Activated CD4-positive, alpha-beta T cell treated with anti-CD3 and anti-CD28 coated beads for 24 hours (primary cell): ENCODE measurements at places on chromosomes 5 and 9.

GRCh38 chr9:22039258-22039657 is 30.2 kb upstream of the CDKN2B start:
- DNase-seq, result no peak

GRCh38 chr5:76137887-76138542 is 54.8 kb downstream of the SV2C start:
- no peak for DNase-seq

DNA sequence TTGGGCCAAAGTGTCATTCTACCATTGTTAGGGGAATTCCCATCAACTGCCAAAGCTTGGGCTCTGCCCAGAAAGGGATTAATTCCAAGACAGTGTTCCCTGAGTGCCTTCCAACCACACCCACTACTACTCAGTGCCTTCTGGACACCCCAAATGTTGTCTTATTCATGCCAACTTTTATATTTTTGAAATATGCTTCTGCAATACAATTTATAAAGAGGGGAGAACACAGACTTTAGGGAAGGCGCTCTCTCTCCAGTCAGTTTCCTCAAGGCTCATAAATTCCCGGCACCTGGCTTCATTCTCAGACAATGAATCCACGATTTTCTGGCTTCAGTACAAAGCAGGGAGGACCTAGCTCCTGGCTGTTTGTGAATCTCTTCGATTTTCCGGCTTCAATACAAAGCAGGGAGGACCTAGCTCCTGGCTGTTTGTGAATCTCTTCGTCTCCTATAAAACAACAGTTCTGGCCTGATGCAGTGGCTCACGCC is 120.1 kb upstream of the MYO10 start:
- no peak for DNase-seq

GRCh38 chr9:99030610-99031109 is 74.3 kb upstream of the TGFBR1 start:
- no peak for DNase-seq

GRCh38 chr5:142007237-142007544 is 5.6 kb downstream of the GNPDA1 start:
- no peak for DNase-seq

DNA sequence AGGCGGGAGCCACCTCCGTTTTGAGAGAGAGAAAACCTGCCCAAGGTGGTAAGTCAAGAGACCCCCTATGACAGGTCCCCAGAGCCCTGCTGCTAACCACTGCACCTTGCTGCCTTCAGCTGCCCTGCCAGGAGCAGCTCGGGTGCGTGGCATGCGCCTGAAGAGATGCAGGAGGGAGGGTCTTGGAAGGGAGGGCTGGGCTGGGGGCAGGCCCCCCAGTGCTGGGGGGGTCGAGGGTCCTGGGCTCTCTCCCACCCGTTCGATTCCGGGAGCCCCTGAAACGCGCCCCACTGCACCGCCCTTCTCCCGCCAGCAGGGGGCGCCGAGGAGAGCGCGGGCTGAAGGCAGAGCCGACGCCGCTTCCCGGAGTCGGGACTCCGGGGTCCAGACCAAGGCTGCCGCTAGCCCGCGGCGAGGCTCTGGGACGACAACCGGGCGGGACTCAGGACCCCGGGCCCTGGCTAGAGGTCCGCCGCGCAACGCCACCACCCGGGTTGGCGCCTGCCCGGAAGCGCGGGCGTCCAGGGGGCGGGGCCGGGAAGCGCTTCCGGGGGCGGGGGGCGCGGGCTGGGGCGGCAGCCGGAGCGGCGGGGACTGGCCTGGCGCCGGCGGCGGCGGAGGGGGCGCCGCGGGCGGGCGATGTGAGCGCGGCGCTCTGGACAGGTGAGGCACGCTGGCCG is at the start of gene ZBTB34:
TSS of gene ZBTB34 (plus strand) at position 563 of the 680 bp plus-strand sequence. CDS start 18,761 bp downstream, outside the sequence.
- DNase-seq, result peak; percentile 50

GRCh38 chr5:123452401-123452800 is 29.2 kb upstream of the CEP120 start:
- DNase-seq, result no peak

- DNase-seq, result no peak
Observed at GRCh38 chr9:137054932-137055384, 1.1 kb upstream of the ENTPD2 start.

GRCh38 chr5:25500635-25501034 is 855.9 kb upstream of the CDH10 start:
- DNase-seq, result no peak

GRCh38 chr9:119005162-119005561 is 364.1 kb downstream of the BRINP1 start:
- DNase-seq, result no peak
